ENCODE measurements at places on chromosomes 1 and 21.

GRCh38 chr1:22291494-22291893 lies 148.6 kb upstream of the WNT4 start:
- DNase-seq, result no peak

DNA sequence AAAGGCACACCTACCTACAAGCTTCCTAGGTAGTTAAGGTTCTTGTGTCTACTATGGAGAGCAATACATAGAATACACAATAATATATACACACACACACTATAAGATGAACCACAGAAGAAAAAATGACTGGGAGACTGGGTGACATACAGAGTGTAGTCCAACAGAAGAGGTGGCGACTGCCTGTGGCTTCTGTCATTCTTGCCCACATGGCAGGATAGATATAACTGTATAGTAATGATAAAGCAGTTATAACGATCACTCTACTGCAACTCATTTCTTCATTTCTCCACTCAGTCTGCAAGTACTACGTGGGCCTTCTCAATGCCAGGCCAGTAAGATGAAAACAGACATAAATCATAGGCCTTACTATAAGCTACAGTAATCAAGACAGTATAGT lies 113.8 kb upstream of the EDN2 start:
- no peak for DNase-seq

- no peak for DNase-seq
Observed at GRCh38 chr1:19635646-19636045, 8.5 kb upstream of the NBL1 start.

- no peak for DNase-seq
Observed at GRCh38 chr1:53180226-53180625, 16.4 kb upstream of the CPT2 start.

GRCh38 chr21:27818847-27819246 lies 852.0 kb upstream of the ADAMTS5 start:
- no peak for DNase-seq

DNA sequence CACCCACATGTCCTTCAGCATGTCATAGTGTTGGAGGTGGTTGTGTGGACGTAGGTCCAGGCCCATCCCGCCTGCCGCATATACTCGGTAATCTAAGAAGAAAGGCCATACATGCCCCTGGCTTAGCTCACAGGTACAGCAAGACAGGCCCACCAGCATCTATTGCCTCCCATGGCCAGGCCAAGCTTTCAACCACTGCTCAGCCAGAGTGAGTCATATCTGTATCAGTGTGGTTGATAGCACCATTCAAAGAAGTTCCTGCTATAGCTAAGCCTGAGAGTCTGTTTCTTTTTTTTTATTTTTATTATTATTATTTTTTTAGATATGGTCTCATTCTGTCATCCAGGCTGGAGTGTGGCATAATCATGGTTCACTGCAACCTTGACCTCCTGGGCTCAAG lies 17.0 kb downstream of the KLHDC8A start:
- DNase-seq, result no peak

GRCh38 chr1:150582371-150582770 lies 3.0 kb upstream of the MCL1 start:
- DNase-seq, result no peak

- DNase-seq, result no peak
Observed at GRCh38 chr1:199751962-199752687, 275.4 kb upstream of the NR5A2 start.

DNA sequence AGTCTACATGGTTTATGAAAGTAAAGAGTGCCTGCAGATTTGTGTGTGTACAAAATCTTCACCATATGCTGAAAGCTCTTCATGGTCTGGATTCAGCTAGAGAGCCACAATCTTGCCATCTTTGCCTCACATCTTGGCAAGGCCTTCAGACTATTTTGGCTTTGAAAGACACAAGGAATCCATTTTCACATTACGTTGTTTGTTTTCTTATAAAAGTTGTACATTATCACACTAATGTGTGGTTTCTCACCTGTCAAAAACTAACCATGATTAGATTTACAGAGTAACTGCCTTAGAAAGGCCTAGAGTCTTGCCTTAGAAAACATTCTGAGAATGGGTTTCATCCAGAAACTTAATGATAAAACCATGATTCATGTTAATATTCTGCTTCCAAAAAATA lies 494.6 kb downstream of the NEGR1 start:
- no peak for DNase-seq

GRCh38 chr1:32138965-32139364 lies 31.1 kb downstream of the KPNA6 start:
- DNase-seq, result no peak

- DNase-seq, result no peak
Observed at GRCh38 chr1:244605835-244606370, 47.0 kb upstream of the DESI2 start.
